ENCODE measurements at places on chromosomes 5 and 9. TPM values are rescaled to one million over a fixed set of nuclear protein-coding genes. Genes with fewer than 3 reads are reported as not detected.

- no peak for DNase-seq
Observed at GRCh38 chr9:105193560-105193959, 50.9 kb upstream of the SLC44A1 start.

GRCh38 chr9:121612511-121612998 is 38.9 kb upstream of the DAB2IP start:
- no peak for DNase-seq

DNA sequence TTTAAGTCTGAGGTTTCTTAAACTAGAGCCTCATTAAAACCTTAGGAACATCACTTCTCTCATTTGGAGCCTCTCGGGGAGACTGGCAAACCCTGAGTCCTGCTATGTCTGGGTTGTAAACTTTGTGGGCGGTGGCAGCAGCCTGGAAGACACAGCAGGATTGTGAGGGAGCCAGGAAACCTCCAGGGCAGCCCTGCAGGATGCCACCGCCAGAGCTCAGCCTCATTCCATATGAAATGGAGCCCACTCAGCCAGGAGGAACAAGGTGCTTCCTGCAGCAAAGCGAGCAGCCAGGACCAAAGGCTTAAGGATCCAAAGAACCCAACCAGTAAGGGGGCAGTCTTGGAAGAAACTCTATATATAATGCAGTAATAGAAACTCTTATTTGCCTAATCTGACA is 37.9 kb upstream of the IDNK start:
- no peak for DNase-seq

Gene PAEP
- total RNA-seq, result not detected

DNA sequence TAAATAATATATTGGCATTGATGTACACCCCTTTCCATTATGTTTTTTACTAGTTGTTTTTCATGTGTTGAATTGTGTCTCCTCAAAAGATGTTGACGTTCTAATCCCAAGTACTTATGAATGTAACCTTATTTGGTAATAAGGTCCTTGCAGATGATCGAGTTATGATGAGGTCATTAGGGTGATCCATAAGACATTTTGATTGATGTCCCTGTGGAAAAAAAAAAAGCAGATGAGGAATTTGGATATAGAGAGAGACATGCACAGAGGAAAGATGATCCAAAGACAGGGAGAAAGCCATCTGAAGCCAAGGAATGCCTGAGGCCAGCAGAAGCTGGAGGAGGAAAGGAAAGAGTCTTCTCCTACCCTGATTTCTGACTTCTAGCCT is 632.7 kb downstream of the TLR4 start:
- DNase-seq, result no peak

Gene CCIN
- total RNA-seq, result not detected

- no peak for DNase-seq
Observed at GRCh38 chr5:126780165-126780827, 3.4 kb downstream of the LMNB1 start.

Gene S1PR3
- 26.1 TPM for total RNA-seq

- DNase-seq, result no peak
Observed at GRCh38 chr5:53430618-53431252, 49.7 kb upstream of the FST start.

Gene F2RL2
- total RNA-seq, result 1.4 TPM

Gene NOXA1
- 2.9 TPM for total RNA-seq
